Activated naive CD4-positive, alpha-beta T cell treated with anti-CD3 and anti-CD28 coated beads, Interleukin-2, amount 50 U/mL, for 16 hours (primary cell): ENCODE measurements at places on chromosomes 1 and 21.

GRCh38 chr1:238248356-238248755, 357.6 kb upstream of the ZP4 start:
- no peak for DNase-seq

DNA sequence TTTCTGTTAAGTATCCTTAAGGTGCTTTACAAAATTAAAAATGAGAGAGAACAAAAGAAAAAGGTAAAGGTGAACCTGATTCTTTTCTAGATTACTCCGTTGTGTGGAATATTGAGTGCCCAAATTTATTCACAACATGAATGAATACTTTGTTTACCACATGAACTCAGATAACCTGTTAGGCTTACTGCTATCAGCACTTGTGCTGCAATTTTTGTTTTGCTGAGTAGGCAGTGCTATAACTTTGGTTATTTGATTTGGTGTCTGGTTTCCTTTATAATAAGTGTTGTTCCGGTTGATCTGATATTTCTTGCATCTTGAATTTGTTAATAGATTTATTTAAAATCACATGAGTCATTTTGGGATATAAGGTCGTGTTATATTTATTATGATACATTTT, 195.9 kb downstream of the NEGR1 start:
- no peak for DNase-seq

DNA sequence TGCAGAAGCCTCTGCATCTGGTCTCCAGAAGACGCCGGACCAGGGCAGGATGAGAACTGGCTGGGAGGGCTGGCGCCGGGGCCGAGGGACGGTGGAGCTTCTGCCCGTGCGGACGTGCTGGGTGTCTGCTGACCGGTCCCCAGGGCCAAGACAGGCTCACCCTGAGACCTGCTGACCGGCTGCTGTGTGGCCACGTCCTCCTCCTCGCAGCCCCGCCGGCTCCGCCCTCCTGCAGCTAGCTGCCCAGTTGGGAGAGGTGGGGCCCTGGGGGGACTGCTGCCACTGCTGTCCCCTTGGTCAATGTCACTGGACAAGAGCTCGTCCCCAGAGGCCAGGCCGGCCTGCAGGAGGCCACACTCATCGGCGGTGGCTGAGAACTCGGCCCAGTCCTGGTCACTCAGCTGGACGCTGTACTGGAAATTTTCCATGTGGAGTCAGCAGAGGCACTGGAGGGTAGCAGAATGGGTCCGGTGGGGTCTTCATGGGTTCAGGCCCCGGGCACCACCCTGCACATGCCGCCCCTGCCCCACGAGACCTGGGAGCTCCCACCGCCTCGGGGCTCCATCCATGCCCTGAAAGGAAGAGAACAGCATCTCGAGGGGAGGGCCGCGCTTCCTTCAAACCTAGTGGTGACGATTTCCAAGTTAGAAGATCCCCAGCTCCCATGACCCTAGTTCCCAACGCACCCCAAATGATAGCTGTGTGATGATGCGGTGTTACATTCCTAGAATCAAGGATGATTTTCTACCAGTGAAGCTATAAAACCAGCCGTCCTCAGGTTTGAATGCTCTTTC, 1.1 kb downstream of the PERM1 start:
- DNase-seq: no peak

DNA sequence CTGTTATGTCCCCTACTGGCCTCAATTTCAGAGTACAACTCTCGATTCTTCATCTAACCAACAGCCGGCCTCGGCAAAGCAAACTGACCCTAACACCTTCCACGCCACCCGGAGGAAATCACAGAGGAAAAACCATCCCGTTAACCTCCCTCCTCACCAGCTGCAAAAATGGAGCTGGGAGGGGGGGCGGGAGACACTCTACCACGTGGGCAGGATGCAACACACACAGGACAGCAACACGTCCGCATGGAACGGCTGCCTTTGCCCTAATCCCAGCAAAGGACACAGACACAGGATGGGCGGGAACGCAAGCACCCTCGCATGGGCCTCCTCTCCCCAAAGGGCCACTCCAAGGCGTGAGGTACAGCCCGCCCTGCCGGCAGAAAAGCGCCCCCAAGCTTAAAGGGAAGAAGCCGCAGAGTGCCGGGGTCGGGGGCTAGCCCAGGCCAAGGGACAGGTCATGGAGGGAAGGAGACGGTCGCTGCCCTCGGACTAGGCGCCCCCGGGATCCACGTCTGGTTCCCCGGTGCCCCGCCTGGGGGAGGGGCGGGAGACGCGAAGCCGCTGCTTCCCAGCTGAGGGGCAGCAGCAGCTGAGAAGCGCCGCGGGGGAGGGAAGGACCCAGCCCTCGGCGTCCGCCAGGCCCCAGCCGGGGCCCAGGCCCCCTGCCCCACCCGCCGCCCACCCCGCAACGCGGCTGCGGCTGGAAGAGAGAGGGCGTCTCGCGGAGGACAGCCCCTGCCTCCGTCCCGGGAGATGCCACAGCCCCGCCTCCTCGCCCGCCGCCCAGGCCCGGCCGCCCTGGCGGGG, 590 bp downstream of the FOXJ3 start:
- DNase-seq: no peak

DNA sequence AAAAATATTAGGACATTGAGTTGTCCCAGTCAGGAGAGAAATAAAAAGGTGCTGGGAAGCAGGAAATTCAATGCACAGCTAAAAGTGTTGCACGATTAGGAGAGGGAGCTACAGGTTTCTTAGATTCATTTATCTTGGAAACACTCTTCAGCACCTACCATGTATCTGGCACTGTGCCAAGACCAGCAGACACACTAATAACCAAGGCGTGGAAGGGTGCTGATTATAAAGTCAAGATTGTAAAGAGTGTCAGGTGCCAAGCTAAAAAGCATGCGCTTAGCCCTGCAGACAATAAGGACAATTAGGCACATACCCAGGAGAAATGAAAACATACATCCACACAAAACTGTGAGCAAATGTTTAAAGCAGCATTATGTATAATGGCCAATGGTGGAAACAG, 129.9 kb downstream of the DSCAM start:
- DNase-seq: no peak

- no peak for DNase-seq
Observed at GRCh38 chr1:217135569-217135915, 412.3 kb upstream of the ESRRG start.
